ENCODE measurements at places on chromosomes 13 and 19. TPM values are rescaled to one million over a fixed set of nuclear protein-coding genes. Genes with fewer than 3 reads are reported as not detected.

MYH14 gene
- total RNA-seq: not detected

ATP4B gene
- not detected for total RNA-seq

ZNF471 gene
- 0.97 TPM for total RNA-seq

OR10H1 gene
- not detected for total RNA-seq

ADAT3 gene
- 2.7 TPM for total RNA-seq

C19orf33 gene
- 7.5 TPM for total RNA-seq

ZFP82 gene
- total RNA-seq: 4.2 TPM

FBN3 gene
- not detected for total RNA-seq

CFD gene
- total RNA-seq: 1.3 TPM

POP4 gene
- total RNA-seq: 93.2 TPM

RASL11A gene
- total RNA-seq: 2.6 TPM

KLK1 gene
- total RNA-seq: not detected

PPM1N gene
- total RNA-seq: 1.9 TPM

ZNF878 gene
- under 0.01 TPM for total RNA-seq

Data from epithelial cell of umbilical artery (primary cell).